ENCODE measurements at places on chromosomes 6 and 20.

- no peak for DNase-seq
Observed at GRCh38 chr6:131258816-131259476, 123.7 kb downstream of the AKAP7 start.

DNA sequence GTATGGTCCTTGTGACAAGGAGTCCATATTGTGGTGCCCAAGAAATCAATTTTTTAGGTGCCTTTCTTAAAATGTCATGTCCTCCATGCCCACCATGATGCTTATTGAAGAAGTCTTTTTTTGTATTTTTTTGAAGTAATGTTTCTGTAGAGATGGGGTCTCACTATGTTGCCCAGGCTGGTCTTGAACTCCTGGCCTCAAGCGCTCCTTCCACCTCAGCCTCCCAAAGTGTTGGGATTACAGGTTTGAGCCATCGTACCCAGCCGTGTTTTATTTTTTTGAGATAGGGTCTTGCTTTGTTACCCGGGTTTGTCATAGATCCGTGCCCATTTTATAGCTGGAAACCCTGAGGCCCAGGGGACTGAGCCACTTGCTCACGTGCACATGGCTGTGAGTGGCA lies 238.3 kb downstream of the ATXN1 start:
- no peak for DNase-seq

GRCh38 chr6:80862756-80863155 lies 756.3 kb downstream of the BCKDHB start:
- DNase-seq = no peak

GRCh38 chr6:32047855-32048766 lies 9.9 kb downstream of the CYP21A2 start:
- peak; percentile 68 for DNase-seq

DNA sequence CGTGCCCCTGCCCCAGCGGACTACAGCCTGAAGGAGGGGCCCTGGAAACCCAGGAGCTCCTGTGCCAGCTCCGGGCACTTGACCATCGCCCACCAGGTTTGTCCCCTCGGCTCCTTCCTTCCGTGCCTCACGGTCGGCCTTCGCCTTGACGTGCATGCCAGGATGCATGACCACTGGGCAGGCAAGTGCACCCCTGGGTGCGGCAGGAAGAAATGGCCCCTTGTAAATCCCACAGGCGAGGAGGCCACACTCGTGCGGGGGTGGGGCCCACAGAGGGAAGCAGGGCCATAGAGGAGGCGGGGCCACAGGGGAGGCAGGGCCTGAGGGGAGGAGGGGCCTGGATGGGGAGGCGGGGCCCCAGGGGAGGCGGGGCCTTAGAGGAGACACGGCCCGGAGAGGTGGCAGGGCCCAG lies 81.7 kb downstream of the YTHDF1 start:
- no peak for DNase-seq

- no peak for DNase-seq
Observed at GRCh38 chr6:41175084-41175483, 12.2 kb upstream of the TREM2 start.

DNA sequence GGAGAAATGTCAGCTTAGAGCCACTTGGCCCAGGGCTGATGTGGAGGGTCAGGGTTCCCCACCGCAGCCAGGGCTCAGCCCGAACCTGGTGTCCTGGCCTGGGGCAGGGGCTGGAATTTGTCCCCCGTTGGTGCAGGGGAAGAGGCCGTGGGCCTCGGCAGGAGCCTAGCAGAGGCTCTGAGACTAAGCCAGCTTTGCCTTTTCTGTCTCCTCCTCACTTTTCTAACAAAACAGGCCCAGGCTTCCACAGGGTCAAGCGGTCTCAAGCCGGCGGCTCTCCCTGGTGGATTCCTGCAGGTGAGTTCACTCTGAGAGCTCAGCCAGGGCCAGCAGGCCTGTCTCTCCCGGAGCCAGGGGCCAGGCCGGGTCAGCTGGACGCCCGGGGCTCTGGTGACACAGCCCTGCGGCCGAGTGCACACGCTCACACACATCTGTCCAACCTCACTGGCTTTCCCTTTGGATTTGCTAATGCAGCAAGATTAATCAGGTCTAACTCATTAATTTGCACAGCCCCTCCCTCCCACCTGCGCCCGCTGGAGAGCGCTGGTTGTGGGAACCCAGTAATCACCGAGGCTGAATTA lies 2.9 kb upstream of the CHRNA4 start:
- no peak for DNase-seq

All from activated naive CD4-positive, alpha-beta T cell treated with anti-CD3 and anti-CD28 coated beads, Interleukin-2, amount 50 U/mL, for 16 hours (primary cell).